ENCODE measurements at places on chromosomes 6 and 20.

DNA sequence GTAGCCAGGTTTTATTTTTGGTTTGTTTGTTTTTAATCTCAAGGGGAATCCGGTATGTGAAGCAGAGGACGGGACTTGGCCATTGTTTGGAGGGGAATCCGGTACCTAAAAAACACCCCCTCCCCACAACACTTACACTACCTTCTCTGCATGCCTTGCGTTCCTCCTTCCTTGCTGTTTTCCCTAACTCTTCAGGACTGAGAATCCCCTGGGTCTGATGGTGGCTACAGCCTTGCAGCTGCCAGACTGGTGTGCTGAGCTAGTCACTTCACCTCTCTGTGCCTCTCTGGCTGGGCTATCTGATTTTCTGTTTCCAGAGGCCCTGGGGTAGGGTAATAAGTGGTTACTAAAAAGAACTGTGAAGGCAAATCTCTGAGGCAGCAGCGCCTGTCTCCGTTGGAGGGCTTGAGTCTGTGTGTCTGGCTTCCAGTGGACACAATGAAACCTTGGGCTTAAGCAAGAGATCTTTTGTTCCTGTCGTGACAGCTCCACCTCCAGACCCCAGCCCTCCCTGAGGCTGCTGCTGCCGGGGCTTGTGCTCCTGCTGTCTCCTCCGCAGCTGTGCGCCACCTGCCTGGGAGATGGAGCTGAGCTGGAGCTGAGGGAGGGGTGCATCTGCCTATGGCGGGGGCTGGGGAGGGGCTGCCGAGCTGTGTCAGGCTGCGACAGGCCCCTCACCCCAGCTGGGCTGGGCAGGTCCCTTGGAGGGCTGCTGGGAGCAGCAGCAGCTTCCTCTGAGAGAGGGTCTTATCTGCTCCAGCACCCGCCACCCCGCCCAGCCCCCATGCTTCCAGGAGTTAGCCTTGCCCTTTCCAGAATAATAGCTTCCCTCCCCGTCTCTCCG lies 65.8 kb upstream of the CCDC167 start:
- no peak for DNase-seq

- no peak for DNase-seq
These were observed 4.1 kb upstream of the CRYBG1 start for GRCh38 chr6:106356378-106356777.

- DNase-seq = no peak
These were observed 102.5 kb upstream of the ARG1 start for GRCh38 chr6:131470534-131470933.

DNA sequence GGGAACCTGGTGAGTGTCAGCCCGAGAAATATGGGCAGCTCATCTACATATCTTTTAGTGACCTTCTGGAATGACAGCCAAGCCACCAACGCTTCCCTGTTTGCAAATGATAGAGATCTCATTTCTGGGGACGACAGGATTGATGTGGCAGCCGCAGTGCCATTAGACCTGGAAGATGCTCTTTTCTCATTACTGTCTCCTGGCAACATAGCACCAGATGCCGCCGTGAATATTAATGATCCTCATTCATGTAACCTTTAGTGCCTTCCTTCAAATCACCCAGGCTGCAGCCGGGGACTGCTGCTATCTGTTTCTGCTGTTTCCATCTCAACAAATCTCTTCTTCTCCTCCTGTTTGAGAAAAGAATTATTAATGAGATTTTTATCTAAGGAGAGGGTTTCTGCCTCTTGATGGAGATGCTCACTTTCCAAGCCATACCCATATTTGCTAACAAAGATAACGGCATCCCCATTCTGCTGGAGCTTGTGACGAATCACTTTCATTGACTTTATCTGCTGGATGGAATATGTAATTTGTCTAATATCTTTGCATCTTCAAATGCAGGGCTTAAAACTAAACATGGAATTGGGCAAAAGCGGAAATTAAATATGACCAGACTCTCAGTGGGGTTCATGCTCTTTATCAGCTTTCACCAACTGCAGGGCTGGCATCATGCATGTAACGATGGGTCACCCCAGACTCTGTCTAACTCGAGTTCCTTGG lies 74.8 kb upstream of the KIF16B start:
- DNase-seq = no peak

DNA sequence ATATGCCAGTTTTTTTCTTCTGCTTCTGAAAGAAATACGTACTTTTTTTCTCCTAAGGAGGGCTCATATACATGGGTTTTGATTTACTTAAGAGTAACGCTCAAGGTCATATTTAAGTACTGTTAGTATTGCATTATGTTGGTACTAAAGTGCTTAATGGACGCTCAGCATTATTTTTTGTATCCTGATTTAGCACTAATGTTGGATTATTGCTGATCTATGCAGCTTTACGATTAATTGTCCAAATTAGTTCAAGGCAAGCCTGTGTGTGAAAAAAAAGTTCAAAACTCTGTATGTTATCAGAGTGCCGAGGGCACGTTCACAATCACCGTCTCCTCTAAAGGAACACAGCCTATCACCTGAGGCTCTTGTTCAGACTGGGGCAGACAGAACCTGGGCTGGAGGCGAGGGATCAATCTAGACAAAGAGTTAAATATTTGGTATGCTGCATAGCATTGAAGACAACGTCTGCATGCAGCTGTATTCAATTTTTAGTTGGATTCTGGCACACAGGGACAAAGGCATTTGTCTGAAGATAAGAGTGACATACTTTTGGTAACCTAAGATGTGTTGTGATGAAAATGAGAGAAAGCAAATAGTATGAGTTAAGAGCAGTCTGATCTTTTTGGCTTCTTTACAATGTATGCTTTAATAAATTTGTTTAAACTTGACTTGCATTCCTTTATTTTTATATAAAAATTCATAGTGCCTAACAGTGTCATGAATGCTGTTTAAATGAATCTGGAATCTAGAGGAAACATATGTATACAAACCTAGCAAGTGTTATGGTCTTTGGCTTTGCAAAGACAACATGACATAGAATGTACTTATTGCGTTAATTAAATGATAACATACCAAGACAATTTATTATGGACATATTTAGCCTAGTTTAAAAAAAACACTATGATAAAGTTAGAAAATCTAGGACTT lies 341.2 kb downstream of the SAMD5 start:
- no peak for DNase-seq

GRCh38 chr20:58550275-58551059 lies 35.3 kb upstream of the APCDD1L start:
- no peak for DNase-seq

GRCh38 chr20:33415948-33416347 lies 14.6 kb upstream of the CDK5RAP1 start:
- DNase-seq = no peak

- no peak for DNase-seq
These were observed 59.9 kb upstream of the SMOC2 start for GRCh38 chr6:168380956-168381605.

- DNase-seq = no peak
These were observed 1.8 kb downstream of the RIPOR2 start for GRCh38 chr6:24933868-24934401.

DNA sequence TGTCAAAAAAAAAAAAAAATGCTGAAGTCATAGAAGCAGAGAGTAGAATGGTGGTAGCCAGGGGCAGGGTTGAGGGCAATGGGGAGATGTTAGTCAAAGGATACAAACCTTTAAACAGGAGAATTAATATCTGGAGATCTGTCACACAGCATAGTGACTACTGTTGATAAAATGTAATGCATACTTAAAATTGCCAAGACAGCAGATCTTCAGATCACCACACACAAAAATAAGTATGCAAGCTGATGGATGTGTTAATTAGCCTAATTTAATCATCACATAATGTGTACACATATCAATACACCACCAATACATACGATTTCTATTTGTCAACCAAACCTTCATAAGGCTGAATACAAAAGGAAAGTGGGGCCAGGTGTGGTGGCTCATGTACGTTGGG lies 83.5 kb upstream of the PHACTR3 start:
- no peak for DNase-seq

- no peak for DNase-seq
These were observed 7.0 kb upstream of the KIFC1 start for GRCh38 chr6:33384581-33385020.

- DNase-seq = no peak
These were observed 2.2 kb upstream of the NEU1 start for GRCh38 chr6:31864818-31865204.

- DNase-seq = no peak
These were observed 54.9 kb downstream of the TENT5A start for GRCh38 chr6:81697559-81697958.

- no peak for DNase-seq
These were observed 4.8 kb upstream of the ZMYND8 start for GRCh38 chr20:47361057-47361915.

GRCh38 chr6:24824142-24824938 lies 25.6 kb upstream of the ARMH2 start:
- DNase-seq = no peak

DNA sequence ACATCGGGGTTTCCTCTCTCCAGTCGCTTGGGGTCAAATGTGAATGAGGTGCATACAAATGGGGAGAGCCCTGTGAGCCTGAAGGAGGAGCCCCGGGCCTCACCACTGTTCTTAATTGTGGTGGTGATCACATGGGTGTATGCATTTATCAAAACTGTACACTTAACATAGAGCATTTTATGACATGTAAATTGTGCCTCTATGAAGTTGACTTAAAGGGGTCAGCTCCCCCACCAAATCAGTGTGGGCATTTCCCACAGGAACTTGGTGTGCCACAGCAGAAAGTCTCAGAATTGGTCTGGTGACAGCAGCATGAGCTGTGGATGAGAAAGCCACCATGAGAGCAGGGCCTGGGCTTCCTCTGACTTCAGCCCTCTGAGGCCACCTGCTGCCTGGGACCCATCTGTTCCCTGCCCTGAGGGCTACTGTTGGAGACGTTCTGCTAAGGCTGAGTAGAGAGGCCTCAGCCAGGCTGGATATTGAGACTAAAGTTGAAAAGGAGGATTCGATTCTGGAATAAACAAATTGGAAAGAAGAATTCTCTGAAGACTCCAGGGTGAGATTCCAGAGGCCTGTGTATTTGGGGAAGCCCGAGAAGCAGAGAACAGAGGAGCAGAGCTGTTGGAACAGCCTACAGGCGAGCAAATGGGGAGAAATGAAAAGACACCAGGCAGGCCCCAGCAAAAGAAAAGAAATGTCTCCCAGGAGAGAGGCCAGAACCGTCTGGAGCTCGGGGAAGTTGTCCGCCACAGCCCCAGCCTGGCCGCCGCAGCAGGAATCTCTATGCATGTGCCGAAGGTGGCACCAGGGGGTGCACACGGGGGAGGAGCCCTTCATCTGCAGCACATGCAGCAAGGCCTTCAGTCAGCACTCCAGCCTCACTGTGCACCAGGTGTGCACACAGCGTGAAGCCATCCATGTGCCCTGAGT lies 37.6 kb upstream of the XRN2 start:
- no peak for DNase-seq

All from NCI-H1048 (cell line).